Smooth muscle cell of bladder (primary cell): ENCODE measurements at places on chromosomes 7 and 10. TPM values are rescaled to one million over a fixed set of nuclear protein-coding genes. Genes with fewer than 3 reads are reported as not detected.

C7orf33 gene
- total RNA-seq: not detected in 2 replicates

MTURN gene
- total RNA-seq: 13.1 and 17.2 TPM in 2 replicates

CCM2 gene
- 34.7 and 44.6 TPM in 2 replicates for total RNA-seq

GBX1 gene
- not detected in 2 replicates for total RNA-seq

AKR1B15 gene
- 0.43 and 1.9 TPM in 2 replicates for total RNA-seq

HHEX gene
- 2.9 and 5.3 TPM in 2 replicates for total RNA-seq

C10orf95 gene
- total RNA-seq: 0.14 TPM in 1 of 2 replicates, not detected in the other

LMTK2 gene
- total RNA-seq: 5.1 and 7.0 TPM in 2 replicates

SPDYE18 gene
- 0.09 and 0.14 TPM in 2 replicates for total RNA-seq

POM121 gene
- total RNA-seq: 3.0 and 3.9 TPM in 2 replicates

INHBA gene
- total RNA-seq: 30.6 and 38.9 TPM in 2 replicates

SRRT gene
- total RNA-seq: 29.3 and 36.5 TPM in 2 replicates

MYO1G gene
- under 0.01 and 0.09 TPM in 2 replicates for total RNA-seq

WNT8B gene
- not detected in 2 replicates for total RNA-seq

WDFY4 gene
- total RNA-seq: not detected in 2 replicates

DAGLB gene
- total RNA-seq: 11.1 and 15.5 TPM in 2 replicates

DPP6 gene
- not detected in 2 replicates for total RNA-seq

FZD8 gene
- 7.0 and 23.1 TPM in 2 replicates for total RNA-seq

LIPK gene
- total RNA-seq: not detected in 2 replicates

SPDYE17 gene
- not detected in 2 replicates for total RNA-seq

MAGI2 gene
- 8.2 and 8.5 TPM in 2 replicates for total RNA-seq
